ENCODE measurements at places on chromosomes 12 and 14.

GRCh38 chr14:49895480-49895879 is 2.6 kb downstream of the ARF6 start:
- peak; percentile 25 for DNase-seq

DNA sequence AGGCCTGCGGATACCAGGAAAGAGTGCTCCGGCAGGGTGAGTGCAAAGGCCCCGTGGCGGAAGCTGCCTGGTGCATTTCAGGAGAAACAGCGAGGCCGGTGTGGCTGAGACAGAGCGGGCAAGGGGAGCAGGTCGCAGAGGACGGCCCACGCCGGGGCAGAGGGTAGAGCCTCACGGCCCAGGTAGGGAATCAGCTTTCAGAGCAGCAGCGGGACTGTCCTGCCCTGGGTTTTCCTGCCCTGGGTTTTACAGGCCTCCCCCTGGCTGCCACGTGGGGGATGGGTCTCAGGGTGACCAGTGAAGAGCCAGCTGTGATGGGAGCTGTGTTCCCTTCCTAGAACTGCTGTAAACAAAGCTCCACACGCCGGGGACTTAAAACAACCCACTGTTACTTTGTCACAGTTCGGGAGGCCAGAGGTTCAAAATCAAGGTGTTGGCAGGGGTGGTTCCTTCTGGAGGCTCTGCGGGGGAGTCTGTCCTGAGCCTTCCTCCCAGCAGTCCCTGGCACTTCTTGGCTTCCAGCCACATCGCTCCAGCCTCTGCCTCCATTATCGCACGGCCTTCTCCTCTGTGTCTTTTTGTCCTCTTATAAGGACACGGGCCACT is 10.4 kb downstream of the NCOR2 start:
- DNase-seq, result no peak

DNA sequence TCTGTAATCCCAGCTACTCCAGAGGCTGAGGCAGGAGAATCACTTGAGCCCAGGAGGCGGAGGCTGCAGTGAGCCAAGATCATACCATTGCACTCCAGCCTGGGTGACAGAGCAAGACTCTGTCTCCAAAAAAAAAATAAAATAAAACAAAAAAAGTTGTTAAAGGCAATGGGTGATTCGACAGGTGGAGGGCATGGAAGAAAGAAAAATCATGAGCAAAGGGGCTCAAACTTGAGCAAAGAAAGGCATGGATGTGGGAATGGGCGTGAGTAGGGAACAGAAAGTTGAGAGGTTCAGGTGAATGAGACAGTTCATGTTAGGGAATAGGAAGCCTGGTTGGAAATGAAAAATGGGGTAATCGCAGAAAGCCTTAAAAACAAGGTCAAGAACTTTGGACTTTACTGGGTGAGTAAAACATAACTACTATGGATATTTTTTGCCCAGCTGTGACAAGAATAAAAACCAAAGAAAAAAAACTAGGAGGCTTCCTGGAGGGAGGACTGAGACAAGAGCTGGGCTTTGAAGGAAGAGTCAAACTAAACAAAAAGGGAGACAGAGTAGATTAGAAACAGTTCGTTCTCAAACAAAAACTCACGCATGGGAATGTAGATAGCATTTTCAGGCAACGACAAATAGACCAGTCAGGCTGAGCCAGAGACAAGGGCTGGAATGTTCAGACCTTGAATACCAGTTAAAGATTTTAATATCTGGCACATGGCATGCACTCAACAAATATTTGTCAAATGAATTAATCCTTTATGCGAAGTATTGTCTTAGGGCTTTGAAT is 18.8 kb downstream of the PYM1 start:
- DNase-seq, result no peak

- DNase-seq, result no peak
Observed at GRCh38 chr14:35534208-35534872, 376 bp downstream of the INSM2 start.

GRCh38 chr14:94439453-94440057 is 13.0 kb downstream of the SERPINA11 start:
- DNase-seq, result no peak

DNA sequence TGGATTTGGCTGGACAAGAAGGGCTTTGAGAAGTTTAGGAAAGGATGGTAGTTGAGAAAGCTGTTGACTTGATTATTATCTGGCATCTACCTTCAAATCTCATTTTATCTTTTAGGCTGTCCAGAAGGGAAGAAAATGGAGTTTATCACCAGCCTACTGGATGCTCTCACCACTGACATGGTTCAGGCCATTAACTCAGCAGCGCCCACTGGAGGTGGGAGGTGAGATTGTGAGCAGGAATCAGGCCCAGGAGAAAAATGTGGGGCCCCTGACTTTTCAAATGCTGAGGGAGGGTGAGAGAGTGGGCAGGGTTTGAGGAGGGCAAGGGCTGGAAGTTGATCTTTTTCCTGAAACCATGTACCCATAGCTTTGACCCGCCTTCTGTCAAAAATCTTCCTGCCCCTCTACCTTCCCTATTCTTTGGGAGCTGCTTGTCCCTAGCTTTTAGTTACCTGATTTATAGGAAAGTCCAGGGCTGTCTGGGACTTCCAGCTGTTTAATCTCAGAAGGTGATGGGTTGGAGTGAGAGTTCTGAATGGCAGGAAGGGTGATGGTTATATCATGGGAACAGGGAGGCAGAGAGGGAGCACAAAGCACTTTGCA is 134.2 kb downstream of the SMOC1 start:
- peak; percentile 47 for DNase-seq

- no peak for DNase-seq
Observed at GRCh38 chr14:90455100-90455571, 58.3 kb downstream of the CALM1 start.

DNA sequence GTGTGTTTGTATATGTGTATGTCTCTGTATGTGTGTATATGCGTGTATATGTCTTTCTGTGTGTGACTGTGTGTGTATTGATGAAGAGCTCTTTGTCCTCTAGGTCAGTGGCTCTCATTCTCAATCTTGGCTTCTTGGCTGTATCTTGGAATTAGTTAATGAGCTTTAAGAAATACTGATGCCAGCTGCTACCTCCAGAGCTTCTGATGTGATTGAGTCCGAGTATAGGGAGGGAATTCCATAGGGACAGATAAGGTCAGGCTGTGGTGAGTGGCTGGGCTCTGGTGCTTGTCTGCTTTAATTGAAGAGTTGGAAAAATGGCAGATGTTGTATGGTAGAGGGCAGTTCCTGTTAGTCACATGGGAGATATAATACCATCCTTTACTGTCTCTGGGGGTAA is 140.1 kb downstream of the C12orf75 start:
- DNase-seq, result no peak

DNA sequence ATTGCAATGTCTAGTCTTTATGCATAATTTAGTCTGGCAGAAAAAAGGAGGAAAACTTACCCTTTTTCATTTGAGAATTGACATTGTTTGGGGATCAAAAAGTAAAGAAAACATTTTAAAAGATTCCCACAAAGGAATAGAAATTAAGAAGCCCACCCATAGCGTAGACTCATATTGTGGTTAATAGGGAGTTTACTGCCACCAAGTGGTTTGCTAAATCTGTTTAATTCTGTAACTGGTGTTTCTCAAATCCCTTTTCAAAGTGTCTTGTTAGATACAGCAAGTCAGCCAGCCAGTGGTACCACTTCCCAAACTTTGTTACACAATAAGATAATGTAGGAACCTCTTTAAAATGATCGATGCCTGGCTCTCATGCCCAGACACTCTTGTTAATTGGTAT is 180.3 kb downstream of the IPO8 start:
- DNase-seq, result no peak

GRCh38 chr12:64618953-64619590 is 8.8 kb downstream of the RASSF3 start:
- peak; percentile 96 for DNase-seq

DNA sequence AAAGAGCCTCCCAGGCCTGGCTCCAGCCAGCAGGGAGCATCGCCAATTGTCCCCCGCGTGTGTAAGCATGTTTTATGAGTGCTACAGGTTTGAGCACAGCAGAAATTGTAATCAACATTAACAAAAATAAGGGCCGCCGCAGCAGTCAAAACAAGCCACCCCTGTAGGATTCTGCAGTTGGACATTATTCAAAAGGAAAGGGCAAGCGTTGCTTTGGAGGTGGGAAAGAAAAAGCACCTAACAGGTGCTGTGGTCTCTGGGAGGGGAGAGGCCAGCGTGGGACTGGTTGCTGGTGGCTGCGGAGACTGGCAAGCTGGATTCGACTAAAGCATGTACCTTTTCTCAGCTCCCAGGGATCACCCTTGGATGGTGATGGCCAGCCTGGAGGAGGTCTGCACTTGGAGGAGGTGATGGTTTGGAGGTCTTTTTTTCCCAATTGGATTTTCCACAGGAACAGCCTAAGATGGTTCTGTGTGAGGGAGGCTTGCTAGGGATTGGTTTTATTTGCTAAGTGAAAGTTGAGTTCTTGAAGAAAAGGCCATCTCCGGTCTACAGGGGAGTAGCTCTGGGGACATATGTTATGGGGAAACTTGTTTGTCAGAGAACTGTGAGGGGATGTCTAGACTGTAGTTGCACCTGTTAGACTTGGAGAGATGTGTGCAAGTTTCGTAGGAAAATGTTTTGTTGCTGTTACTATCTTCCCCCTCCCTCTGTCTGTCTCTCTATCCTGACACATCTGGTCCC is 2.0 kb downstream of the DYRK2 start:
- no peak for DNase-seq

GRCh38 chr12:93925585-93926205 is 222.7 kb upstream of the PLXNC1 start:
- no peak for DNase-seq

- DNase-seq, result no peak
Observed at GRCh38 chr14:51784466-51784865, 75.9 kb upstream of the GNG2 start.

DNA sequence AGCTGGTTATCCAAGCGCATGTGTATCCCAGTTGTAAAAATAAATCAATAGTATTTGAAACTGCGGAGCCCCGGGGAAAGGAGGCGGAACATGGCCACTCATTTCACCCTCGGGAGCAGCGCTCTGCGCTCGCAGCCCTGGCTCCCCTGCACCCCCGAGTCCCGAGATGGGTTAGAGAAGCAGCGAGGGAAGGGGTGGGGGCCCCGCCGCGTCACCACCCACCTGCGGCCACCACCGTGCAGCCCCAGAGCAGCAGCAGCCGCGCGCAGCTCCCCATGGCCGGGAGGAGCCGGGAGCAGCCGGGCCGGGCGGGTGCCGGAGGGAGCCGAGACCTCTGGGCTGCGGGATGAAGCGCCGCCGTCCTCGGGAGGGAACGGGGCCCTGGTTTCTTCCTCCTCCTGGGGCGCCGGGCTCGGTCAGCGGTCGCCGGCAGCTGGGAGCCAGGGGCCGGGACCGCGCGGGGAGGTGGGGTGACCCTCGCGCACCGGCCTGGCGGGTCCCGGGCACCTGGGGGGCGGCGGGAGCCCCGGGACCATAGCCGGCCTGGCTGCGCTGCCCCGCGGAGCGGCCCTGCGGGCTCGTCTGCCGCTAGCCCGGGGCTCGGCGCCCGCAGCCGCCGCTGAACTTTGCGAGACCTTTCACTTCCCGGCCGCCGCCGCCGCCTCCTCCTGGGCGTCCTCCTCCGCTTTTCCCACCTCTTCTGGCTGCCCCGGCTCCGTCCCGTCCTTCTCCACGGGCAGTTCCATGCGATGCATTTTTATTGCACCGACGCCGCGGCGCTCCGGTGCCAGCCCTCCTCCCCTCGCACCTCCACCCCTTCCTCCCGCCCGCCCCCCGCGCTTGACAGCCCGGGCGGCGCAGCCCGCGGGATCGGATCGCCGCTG is at the start of gene NTN4:
Gene NTN4 (minus strand): TSS at position 732 of the 884 bp plus-strand sequence. CDS start 455 bp downstream, at position 277.
- peak; percentile 36 for DNase-seq

DNA sequence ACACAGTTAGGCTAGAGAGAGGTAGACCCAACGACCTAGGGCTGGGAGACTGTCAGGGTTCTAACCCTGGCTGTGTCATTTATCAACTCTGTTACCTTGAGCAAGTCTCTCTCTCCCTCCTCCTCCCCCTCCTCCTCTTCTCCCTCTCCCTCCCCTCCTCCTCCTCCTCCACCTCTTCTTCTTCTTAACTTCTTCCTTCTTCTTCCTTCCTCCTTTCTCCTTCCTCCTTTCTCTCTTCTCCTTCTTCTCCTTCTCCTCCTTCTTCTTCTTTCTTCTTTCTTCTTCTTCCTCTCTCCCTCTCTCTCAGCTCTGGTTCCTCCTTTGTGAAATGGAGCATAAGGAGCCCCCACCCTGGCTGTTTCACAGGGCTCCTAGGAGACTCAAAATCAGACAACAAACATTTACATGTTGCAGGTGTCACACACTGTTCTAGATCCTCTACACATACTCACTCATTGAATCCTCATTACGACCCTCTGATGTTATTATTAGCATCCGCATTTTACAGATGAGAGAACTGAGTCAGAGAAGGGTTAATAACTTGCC is 2.2 kb upstream of the KCNH3 start:
- DNase-seq, result no peak

GRCh38 chr14:22333422-22334274 is 255.4 kb downstream of the DAD1 start:
- DNase-seq, result peak; percentile 75

GRCh38 chr14:100155049-100155621 is 4.3 kb downstream of the DEGS2 start:
- peak; percentile 30 for DNase-seq

DNA sequence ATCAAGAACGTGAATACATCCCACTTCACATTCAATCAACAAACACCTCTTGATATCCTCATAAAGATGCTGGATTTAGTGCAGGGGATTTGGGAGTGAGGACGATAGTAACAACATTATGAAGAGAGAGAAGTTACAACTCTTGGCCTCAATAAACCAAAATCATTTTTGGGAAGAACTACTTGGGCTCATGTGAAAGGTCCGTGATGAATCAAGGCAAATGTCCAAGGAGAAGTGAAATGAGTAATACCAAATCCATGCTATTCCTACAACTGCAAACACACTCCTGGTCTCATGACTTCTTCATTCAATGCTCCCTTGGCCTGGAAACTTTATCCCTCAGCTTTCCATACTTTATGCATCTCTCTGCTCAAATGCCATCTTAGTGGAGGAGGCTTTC is 162.0 kb upstream of the LMNTD1 start:
- DNase-seq, result no peak

DNA sequence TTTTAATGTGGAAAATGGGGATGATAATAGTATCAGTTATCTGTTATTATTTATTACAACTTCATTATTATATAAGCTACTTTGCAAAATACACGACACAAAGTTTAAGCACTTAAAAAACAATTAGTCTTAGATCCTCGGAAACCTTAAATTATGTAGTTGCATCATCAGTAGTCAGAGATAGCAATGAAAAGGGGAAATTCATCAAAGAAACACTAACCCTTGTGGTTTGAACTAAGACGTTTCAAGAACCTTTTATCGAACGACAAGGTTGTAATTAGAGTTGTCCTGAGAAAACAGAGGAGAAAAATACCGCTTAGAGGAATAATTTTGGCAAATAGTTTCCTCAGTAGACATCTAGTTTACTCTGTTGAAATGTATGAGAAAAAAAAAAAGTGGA is 198.5 kb downstream of the PTPRO start:
- no peak for DNase-seq

GRCh38 chr12:111780166-111780565 is 13.4 kb downstream of the ALDH2 start:
- DNase-seq, result peak; percentile 19

Measured in suppressor macrophage treated with lipopolysaccharide for 1 hour (primary cell).